Caco-2 (cell line): ENCODE measurements at places on chromosomes 4 and X. TPM values are rescaled to one million over a fixed set of nuclear protein-coding genes. Genes with fewer than 3 reads are reported as not detected.

TRIM75 gene
- total RNA-seq: not detected in 2 replicates

FGA gene
- 61.7 and 71.8 TPM in 2 replicates for total RNA-seq

DNA sequence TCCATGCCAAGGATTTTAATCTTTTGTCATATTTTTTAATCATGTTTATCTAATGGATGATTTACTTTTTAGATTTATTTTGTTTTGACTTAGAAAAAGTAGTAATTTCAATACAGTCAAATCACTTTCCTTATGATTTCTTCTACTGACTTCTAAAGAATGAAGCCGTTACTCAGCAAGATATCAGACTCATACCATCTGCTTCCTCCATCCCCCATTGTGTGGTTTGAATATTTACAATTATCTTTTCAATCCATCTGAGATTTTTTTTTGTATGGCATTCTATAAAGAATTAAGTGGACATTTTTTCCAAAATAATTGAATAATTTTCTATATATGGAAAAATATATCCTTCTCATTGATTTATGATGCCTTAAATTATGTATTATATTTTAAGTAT lies 565.4 kb upstream of the ATOH1 start:
- H3K27me3 ChIP-seq: no peaks in the 10 kb centered on the region
- no peak overlapping the region for H3K27ac ChIP-seq
- no peaks in the 10 kb centered on the region for H3K4me1 ChIP-seq
- H3K4me3 ChIP-seq: no peak overlapping the region
- H3K36me3 ChIP-seq: no peaks in the 10 kb centered on the region
- no peak for DNase-seq

- DNase-seq: no peak
- no peaks in the 10 kb centered on the region for H3K36me3 ChIP-seq
- no peaks in the 10 kb centered on the region for H3K27me3 ChIP-seq
- H3K4me1 ChIP-seq: peaks cover 19% of the 10 kb centered on the region
- no peak overlapping the region for H3K4me3 ChIP-seq
Measured at GRCh38 chr4:147840838-147841738, 109.2 kb downstream of the ARHGAP10 start.

DNA sequence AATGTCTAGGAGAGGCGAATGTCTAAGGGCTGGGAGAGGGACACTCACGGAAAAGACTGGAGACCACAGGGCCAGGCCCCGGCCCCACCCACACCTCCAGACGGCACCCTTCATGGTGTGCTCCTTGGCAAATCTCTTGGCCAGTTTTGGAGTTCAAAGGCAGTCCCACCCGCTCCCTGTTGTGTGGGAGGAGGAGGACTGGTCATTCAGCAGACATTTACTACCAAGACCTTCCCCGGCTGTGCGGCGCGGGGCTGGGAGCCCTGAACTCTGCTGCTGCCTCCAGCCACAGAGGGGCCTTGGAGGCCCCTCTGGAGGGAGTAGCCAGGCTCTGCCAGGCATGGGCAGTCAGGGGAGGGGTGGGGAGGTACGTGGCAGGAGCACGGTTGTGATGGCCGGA lies 8.7 kb upstream of the TBC1D14 start:
- no peaks in the 10 kb centered on the region for H3K36me3 ChIP-seq
- DNase-seq: no peak
- H3K4me1 ChIP-seq: peaks cover 27% of the 10 kb centered on the region
